ENCODE measurements at places on chromosomes 16 and 17. TPM values are rescaled to one million over a fixed set of nuclear protein-coding genes. Genes with fewer than 3 reads are reported as not detected.
A peak's percentile ranks its signal among the peaks of the same experiment; 100 is the strongest.

DNA sequence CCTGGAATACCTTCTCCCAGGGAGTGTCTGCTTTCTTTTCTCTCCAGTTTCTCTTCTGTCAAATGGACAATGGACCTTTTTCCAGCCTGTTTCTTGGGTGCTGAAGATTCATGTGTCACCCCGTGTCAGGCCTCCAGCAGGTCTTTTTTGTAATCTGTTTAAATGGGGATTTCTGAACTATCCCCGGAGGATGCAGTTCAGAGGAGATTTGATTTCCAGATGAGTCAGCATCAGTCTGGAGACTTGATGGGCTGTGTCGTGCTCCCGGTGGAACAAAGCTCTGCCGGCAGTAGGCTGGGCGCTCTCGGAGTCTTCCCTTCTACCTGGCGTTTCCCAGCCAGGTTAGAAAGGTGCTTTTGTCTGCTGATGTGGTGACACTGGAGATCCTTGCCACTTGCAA is 440.6 kb downstream of the HS3ST3B1 start:
- DNase-seq, result no peak

DNA sequence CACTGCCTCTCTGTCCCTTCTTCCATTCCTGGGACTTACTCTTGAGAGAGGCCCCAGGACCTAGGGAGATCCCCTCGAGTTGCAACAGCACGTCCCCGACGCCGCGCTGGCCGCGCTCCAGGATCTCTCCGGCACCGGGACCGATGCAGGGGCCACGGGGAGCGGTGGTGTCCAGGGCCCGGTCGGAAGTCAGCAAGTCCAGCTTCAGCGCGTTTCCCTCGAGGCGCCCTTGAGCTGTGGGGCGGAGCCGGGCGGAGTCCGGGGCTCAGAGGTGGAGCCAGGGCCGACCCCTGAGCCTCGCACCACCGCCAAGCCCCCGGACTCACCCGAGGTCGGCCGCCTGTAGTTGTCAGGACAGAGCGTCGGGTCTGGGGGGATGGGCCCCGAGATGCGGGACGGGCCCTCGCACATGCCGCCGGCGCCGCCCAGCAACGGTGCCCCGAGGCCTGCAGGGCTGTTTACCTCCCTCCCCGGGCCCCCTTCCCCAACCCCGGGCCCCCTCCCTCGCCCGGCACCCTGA is 458 bp downstream of the ENKD1 start:
- DNase-seq, result peak; percentile 80

DNA sequence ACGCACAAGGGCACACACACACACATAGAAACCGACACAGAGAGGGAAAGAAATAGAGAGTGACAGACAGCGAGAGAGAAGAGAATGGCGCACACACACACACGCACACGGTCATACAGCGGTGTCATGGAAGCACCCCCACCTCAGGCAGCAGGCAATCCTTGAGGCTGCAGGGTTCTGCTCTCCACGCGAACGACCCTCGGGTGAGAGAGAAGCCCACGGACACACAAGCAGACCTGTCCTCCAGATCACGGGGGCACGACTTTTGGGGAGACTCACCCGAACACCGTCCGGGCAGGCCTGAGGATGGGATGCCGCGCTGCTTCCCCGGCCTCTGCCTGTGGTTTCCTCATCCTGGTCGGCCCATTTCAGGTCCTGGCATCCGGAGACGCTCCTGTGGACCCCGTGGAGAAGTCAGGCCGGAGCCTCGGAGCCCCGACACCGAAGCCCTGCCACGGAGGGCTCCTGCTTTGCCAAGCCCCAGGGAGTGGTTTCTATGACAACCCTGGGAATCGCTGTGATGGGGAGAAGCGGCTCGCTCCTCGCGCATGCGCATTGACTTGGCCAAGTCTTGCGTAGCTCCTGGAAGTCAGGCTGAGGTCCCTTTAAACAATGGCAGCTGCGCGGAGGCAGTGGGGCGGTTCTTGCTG is 118.2 kb upstream of the KCNJ18 start:
- peak; percentile 80 for DNase-seq

DNA sequence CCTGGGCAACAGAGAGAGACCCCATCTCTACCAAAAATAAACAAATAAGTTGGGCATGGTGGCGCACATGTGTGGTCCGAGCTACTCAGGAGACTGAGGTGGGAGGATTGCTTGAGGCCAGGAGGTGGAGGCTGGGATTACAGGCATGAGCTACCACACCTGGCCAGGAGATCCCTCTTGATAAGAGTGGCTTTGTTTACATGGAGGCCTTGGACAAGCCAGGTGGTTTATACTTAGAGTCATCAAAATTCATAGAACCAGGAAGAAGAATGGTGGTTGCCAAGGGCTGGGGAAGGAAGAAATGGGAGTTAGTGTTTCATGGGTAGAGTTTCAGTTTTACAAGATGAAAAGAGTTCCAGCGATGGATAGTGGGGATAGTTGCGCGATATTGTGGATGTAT is 8.8 kb upstream of the ZFP1 start:
- no peak for DNase-seq

GRCh38 chr17:15143524-15143923 is 121.6 kb downstream of the PMP22 start:
- DNase-seq, result no peak

DNA sequence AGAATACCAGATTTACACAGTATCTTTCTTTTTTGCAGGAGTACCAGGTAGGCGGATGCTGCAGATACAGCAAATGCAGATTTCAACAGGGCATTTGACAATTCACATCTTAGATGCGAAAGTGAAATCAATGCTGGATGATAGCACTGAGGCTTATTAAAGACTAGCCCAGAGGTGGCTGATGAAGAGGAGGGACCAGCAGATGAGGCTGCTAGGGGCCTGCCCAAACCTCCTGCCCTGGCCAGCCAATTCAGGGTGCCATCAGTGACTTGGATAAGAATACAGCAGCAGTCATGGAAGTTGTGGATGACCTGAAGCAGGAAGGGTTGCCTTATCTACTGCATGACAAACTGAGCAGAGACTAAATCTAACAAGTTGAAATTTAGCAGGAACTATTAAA is 1.5 kb upstream of the DYNC1LI2 start:
- no peak for DNase-seq

DNA sequence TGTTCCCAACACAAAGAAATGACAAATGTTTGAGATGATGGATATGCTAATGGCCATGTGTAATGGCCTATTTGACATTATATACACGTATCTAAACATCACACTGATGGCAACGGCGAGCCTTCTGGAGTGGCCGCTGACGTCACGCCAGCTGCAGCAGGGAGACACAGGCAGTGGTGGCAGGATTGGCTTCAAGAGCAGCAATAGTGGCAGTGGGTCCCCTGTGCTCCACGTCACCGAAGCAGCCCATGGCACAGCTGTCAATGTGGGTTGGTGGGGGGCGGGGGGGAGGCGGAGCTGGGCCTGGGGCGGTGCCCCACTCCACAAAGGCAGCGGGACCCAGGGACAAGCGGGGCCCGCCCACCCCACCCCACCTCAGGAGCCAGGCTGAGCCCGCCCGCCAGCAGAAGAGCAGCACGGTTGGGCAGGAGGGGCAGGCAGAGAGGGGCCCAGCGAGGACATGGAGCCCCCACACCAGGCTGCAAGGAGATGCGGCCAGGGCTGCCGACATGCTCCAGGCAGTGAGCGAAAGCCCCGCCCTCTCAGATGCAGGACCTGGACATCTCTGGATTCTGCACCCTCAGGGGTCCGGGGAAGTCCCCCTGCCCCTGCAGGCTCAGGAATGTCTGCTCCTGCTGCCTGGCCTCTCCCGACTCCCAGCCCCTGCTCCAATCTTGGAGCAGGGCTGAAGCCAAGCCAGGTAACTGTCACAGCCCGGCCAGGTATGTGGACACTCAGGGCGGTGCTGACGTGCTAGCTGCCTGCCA is 64.6 kb downstream of the USP32 start:
- no peak for DNase-seq

DNA sequence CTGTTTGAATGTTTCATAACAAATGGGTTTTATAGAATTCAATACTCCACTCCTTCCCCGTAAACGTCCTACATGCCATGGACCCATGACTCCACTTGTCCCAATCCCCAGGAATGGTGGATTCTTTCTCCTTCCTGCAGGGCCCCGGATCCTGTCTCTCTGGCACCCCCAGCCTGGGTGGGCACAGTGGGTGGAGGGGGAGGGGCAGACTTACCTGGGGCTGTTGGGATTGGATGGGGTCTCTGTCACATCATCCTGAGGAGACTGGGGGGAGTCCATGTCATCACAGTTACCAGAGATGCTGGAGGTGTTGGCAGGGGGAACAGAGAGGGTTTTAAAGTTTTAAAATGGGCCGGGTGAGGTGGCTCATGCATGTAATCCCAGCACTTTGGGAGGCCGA is 13.2 kb downstream of the TRPV3 start:
- no peak for DNase-seq

- no peak for DNase-seq
These were observed 30.5 kb downstream of the GINS3 start for GRCh38 chr16:58422809-58423208.

DNA sequence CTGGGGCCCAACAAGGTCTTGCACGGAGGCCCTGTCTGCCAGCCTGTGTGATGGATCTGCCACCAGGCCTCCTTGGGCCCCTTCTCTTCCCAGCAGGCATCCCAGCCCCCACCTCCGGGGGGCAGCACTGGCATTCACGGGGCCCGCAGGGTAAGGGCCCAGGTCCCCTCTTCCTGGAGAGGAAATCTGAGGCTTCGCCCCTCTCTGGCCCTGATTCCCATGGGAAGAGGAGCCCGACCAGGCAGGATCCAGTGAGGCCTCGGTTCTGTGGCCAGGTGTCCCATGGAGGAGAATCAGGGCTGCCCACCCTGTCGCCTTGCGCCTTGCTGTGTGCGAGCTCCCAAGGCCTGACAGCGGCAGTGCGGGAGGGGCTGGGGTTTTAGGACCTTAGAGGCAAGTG is 48.4 kb downstream of the PDPK1 start:
- no peak for DNase-seq

DNA sequence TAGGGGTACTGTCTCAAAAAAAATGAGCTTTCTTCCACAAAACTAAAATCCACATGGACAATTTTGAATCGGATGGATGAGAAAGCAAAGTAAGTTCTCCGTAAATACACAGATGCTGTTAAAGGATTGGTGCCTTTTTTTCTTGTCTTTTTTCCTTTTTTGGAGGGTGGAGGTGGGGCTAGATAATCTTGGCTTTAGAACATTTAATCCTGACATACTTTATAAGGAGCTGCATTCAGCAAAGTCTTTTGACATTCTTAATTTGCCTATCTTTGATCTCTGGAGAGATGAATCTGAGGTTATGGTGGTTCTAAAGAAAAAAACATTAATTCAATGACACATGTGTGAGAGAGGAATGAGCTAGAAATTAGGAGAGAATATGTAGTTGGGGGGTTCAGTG is 312.3 kb upstream of the KCNJ16 start:
- DNase-seq, result no peak

- no peak for DNase-seq
These were observed 16.3 kb downstream of the SNX29 start for GRCh38 chr16:11992586-11993524.

The PERCC1 gene
- not detected for total RNA-seq

The IGSF6 gene
- total RNA-seq, result 9.1 TPM

The CMTM2 gene
- total RNA-seq, result 1.5 TPM

The SEPTIN12 gene
- total RNA-seq, result not detected
